ENCODE measurements at places on chromosomes 12 and 14.

DNA sequence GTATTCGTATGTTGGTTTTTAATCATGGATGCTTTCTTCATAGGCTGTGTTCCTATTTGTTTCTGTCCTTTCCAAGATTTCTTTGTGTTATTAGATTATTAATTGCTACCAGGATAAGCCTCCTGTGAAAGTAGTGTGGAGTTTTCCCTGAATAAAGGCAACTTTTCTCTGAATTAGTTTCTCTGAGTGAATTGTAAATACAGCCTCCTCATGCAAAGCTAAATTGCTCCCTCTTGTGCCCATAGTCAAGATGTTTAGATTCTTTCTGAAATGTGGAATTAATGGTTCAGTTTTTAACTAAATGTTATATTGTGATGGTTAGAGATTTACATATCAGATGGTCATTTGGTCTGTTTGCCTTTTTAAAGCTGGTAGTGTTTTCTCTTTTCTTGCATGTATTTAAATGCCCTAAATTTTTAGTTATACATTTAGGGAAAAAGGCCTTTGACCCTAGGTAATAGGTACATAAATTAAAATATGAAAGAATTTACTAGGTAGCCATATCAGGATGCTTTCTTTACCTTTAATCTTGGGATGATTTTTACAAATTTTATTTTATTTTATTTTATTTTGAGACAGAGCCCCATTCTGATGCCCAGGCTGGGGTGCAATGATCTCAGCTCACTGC lies 8.9 kb downstream of the APAF1 start:
- DNase-seq = no peak

DNA sequence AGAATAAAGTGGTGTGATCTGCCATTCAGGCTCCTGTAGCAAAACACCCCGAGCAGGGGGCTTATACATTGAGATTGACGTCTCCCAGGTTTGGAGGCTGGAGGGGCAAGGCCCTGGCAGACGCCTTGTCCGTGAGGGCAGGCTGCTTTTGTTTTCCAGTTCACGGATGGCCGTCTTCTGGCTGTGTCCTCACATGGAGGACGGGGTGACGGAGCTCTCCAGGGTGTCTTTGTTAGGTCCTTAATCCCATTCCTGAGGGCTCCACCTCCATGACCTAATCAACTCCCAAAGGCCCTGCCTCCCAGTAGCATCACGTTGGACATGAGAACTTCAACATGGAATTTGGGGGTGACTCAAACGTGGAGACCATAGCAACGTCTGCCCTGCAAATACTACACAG lies 147.7 kb downstream of the KIF26A start:
- no peak for DNase-seq

DNA sequence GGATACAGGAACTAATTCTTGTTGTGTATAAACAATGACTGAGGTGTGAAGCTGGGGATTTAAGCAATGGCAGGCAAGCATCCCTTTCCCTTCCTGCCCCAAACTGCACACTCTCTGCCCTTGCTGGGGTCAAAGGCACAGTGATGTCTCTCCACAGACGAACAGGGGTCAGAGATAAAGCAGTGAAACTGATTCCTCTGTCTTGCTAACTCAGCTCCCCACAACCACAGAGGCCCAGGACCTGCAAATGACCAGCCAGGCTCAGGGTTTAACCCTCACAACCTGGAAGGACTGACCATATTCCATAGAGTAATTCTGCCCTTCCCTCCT lies 67.2 kb downstream of the CCDC88C start:
- DNase-seq = no peak

DNA sequence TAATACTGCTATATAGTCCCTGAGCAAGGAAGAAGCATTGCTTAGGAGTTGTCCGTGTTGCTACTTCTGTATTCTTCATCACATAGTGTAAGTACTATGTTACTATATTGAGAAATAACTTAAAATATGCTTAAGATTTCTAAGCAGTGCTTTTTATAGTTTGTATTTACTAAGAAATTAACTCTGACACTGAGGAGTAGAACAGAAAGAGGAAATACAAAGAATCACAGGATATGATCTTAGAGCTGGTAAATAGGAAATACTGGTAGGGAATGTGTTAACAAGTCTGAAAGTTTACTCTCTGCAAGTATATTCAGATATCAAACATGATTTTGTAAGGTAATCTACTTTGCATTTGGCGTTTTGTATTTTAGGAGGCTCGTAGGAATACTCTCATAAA lies 15.5 kb downstream of the XPOT start:
- DNase-seq = no peak

DNA sequence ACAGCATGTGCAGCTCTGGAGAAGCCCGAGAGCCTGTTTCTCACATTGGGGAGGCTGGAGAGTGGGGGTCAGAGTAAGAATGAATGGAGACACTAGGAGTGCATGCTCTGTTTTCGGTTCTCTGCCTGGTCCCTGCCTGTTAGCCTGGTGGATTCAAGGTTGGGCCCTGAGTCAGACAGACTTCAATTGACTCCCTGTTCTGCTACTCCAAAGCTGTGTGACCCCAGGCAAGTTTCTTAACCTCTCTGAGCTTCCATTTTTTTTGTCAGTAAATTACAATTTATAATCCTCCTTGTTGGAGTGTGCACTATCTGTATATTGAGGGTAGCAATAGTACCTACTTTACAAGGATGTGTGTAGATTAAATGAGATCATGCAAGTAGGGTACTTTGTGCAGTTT lies 102.6 kb upstream of the ESRRB start:
- no peak for DNase-seq

DNA sequence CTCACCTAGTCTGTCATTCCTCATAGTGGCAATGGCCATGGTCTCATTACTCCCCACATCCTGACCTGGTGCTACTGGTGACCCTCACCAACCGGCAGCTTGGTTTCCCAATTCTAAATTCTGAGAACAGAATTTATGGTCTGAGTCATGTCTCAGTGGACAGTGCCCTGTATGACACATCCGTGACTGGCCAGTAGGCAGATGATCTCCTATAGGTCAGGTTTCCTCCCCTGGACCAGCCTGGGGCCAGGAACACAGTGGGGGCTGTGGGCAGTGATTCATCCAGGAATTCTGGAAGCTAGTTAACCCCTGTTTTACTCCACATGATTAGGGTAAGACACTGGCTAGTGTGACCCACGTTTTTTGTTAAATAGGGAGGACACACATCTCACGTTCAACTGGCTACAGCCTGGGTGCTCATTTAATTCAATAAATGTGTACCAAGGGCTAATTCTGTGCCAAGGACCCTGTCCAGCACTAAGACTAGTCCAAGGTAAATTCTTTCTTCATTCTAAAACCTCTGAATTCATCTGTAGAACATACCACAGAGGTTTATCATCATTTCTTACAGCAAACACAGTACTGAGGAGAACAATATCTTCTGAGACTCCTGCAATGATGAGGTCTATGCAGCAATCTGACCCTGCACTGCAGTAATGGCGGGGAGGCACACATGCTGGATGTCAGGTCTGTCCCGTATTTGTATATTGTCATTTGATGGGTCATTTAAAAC lies 249.6 kb upstream of the TBX3 start:
- no peak for DNase-seq

- DNase-seq = no peak
Measured at GRCh38 chr12:13194401-13195110, 2.0 kb upstream of the EMP1 start.

DNA sequence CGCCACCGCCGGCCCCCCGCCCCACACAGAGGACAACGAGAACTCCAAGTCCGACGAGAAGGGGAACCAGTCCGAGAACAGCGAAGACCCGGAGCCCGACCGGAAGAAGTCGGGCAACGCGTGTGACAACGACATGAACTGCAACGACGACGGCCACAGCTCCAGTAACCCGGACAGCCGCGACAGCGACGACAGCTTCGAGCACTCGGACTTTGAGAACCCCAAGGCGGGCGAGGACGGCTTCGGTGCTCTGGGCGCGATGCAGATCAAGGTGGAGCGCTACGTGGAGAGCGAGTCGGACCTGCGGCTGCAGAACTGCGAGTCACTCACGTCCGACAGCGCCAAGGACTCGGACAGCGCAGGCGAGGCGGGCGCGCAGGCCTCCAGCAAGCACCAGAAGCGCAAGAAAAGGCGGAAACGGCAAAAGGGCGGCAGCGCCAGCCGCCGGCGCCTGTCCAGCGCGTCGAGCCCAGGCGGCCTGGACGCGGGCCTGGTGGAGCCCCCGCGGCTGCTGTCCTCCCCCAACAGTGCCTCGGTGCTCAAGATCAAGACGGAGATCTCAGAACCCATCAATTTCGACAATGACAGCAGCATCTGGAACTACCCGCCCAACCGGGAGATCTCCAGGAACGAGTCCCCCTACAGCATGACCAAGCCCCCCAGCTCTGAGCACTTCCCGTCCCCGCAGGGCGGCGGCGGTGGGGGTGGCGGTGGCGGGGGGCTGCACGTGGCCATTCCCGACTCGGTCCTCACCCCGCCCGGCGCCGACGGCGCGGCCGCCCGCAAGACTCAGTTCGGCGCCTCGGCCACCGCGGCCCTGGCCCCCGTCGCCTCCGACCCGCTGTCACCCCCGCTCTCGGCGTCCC lies 150.9 kb downstream of the EGLN3 start:
- no peak for DNase-seq

DNA sequence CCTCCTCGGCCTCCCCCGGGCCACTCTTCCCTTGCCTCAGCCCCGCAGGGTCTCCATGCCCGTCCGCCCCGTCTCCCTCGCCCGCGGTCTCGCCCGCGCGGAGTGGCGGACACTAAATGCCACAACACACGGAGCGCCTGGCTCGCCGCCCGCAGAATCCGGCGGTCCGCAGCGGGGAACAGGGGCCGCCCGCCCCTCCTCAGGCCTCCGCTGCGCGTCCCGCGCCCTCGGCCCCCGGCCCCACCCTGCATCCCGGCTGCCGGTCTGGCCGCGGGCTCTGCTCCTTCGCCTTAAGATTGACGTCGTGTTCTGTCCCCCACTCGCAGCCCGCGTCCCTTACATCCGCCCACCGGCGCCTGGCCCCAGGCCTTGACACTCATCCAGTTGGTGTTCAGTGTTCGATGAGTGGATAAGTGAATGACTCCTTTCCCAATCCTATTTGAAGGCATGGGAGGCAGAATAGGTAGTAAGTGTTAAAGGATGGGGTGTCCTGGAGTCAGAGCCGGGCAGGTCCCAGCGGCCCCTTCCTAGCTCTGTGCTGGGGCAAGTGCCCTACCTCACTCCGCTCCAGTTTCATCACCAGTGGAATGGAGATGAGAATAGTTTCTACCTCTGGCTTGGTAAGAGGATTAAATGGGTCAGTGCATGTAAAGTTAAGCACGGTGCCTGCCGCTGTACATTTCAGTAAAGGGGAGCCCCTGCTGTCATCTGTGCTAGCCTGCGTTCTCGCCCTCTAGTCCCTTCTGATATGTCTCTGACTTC lies 622 bp downstream of the TECPR2 start:
- no peak for DNase-seq

GRCh38 chr14:33010495-33010894 lies 71.8 kb downstream of the NPAS3 start:
- no peak for DNase-seq

DNA sequence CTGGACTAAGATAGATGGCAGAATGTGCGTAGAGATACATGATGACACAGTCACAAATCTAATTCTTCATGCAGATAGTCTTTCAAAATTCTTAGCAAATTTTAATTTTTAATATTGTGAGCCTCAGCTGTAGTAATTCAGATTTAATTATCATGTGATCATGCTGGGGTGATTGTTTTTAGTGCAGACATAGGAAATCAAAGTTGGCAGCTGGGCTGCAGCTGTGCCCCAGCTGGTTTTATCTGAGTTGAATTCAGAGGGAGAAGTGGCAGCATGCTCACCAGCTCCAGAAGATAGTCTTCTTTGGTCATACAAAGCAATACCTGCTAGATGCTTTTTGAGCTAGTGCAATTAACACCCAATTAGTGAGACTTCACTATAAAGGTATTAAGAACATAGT lies 292.9 kb downstream of the RAD51B start:
- no peak for DNase-seq

GRCh38 chr12:57619434-57620244 lies 8.4 kb downstream of the ARHGEF25 start:
- no peak for DNase-seq
